CD8-positive, alpha-beta memory T cell (primary cell): ENCODE measurements at places on chromosomes 7 and 10.

DNA sequence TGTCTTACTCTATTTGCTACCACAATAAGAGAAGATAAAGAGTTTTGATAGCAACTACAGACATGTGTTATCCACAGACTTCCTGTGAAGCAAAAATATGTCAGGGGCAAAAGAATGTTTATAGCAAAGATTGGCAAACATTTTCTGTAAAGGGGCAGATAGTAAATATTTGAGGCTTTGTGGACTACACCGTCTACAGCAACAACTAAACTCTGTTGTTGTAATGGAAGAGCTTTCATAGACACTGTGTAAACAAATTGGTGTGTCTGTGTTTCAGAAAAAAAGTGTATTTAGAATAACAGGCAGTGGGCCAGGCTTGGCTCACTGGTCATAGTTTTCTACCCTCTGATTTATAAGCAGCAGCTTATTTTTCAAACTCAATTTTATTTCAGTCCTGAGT, 521.4 kb downstream of the ANKRD7 start:
- no peak overlapping the region for H3K4me3 ChIP-seq
- no peaks in the 10 kb centered on the region for H3K27me3 ChIP-seq
- no peak overlapping the region for H3K27ac ChIP-seq
- DNase-seq: no peak
- H3K36me3 ChIP-seq: no peaks in the 10 kb centered on the region
- H3K4me1 ChIP-seq: no peaks in the 10 kb centered on the region

DNA sequence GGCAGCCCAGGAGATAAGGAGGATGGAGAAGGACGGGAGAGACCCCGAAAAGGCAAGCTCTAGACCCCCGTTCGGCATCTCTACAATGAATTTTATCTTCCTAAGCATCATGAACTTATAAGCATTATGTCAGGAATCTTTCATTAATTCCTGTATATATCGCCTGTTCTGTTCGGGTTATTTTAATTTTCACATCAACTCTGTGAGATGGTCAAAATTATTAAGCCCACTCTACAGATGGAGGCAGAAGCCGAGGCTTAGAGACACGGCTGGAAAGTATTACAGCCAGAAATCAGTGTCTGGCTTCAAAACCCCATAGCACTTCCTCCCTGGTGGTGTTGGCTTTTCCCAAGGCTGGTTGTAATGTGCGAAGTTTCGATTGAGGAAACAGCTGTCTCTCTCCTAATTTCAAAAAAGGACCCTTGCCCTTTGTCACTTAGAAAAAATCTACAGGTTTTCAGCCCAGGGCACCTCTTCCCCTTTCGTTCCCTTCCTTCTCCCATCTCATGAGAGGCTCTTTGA, 1.5 kb upstream of the GRM8 start:
- no peak for DNase-seq
- peaks cover 14% of the 10 kb centered on the region for H3K4me1 ChIP-seq
- H3K27ac ChIP-seq: no peak overlapping the region
- no peak overlapping the region for H3K4me3 ChIP-seq

GRCh38 chr7:121322460-121322859, 6.3 kb upstream of the WNT16 start:
- H3K36me3 ChIP-seq: no peaks in the 10 kb centered on the region
- no peaks in the 10 kb centered on the region for H3K27me3 ChIP-seq
- H3K27ac ChIP-seq: no peak overlapping the region
- no peak overlapping the region for H3K4me3 ChIP-seq
- DNase-seq: no peak
- H3K4me1 ChIP-seq: no peaks in the 10 kb centered on the region

DNA sequence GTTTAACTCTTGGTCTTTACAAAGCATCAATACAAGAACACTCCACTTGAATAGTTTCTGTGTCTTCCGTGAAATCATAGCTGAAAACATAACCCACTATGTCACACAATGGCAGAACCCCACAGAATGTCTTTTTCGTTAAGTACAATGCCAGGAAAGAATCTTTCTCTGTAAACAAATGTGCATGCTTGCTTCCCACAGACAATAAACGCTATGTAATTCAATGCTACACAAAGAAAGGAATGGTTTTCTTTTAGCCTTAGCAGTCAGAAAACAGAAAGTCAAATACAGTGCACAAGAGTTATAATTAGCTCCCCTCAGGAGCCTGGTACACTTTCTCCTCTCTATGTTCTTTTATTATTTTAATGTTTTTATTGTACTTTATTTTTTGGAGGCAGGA, 186.1 kb downstream of the SRPK2 start:
- H3K4me3 ChIP-seq: no peak overlapping the region
- no peak for DNase-seq
- no peak overlapping the region for H3K27ac ChIP-seq
- H3K4me1 ChIP-seq: peaks cover 16% of the 10 kb centered on the region
- H3K27me3 ChIP-seq: no peaks in the 10 kb centered on the region
- peaks cover 6% of the 10 kb centered on the region for H3K36me3 ChIP-seq

DNA sequence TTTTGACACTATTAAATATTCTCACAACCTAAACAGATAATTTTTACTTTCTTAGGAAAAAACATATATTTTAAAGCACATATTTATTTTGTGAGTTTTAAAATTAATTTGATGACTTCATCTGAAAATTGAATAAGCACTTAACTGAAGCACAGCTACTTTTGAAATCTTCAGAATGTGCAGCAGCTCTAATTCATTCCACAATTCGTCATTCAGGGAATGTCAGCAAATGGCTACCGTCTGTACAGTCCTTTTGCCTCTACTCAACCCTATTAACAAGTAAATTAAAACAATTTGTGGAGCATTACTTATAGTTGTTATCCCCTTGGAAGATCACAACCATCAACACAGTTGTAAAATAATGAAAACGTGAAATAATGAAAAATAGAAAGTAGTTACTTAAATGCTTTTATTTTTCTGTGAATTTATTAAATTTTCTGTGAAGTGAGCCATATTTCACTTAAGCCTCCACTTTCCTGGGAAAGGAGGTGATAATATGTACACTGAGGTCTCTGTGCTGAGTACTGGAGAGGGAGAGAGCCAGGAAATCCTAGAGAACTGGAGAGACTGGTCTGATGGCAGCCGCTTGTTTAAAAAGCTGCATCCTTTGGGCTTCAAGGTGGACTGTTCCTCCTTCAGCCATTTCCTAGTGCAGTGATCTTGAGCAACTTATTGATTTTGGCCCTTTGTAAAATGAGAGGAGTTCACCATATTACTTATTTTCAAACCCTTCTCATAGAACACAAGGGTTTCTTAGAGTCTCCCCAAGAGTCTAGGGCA, 70.6 kb downstream of the REEP3 start:
- no peak overlapping the region for H3K4me3 ChIP-seq
- peaks cover 3% of the 10 kb centered on the region for H3K36me3 ChIP-seq
- H3K4me1 ChIP-seq: no peaks in the 10 kb centered on the region
- H3K27me3 ChIP-seq: no peaks in the 10 kb centered on the region
- DNase-seq: no peak

DNA sequence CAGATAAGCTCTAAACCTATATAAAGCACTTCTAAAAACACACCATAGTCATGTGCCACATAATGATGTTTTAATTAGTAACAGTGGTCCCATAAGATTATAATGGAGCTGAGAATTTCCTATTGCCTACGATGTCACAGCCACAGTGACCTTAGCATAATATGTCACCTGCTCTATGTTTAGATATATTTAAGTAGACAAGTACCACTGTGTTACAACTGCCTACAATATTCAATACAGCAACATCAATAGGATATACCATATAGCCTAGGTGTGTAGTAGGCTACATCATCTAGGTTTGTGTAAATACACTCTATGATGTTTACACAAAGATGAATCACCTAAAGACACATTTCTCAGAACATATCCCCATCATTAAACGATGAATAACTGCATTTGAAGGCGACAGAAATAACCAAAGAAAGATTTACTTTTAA, 24.5 kb downstream of the GPR22 start:
- no peak overlapping the region for H3K4me3 ChIP-seq
- no peaks in the 10 kb centered on the region for H3K36me3 ChIP-seq
- no peak for DNase-seq

DNA sequence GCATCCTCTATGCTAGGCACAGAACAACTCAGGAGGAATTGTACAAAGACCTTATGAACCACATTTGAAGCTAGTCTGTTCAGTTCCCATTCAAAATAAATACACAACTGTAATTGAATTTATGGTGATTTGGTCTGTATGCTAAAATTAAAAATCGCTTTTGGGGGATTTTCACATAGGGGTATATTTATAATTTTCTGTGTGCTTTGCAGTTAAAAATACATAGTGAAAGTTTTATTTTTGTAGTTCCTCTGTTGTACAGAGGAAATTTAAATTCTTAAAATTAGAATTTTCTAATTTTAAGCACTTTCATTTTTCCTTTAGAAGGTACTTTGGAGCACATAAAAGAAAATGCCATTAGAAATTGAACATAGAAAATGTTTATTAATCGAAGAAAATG, 6.9 kb downstream of the RABGEF1 start:
- H3K27ac ChIP-seq: no peak overlapping the region
- H3K4me1 ChIP-seq: no peaks in the 10 kb centered on the region
- no peaks in the 10 kb centered on the region for H3K27me3 ChIP-seq
- no peaks in the 10 kb centered on the region for H3K36me3 ChIP-seq
- H3K4me3 ChIP-seq: no peak overlapping the region

DNA sequence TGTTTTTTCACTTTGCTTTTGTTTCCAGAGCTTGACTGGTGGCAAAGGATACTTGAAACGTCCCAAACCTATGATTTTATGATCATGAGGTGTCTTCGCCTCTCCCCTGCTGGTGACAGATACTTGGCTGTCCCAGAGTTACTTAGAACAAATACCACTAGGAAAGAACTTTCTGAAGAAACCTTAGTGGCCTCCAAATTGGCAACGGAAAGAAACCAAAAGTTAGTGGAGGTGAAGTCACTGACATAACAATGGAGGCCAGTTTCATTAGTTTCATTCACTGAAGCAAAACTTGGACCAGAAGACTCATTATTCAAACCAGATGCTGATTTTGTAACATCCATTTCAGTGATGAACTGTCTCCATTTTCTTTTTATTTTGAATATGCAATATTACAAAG, 68.6 kb downstream of the JAZF1 start:
- H3K4me3 ChIP-seq: no peak overlapping the region
- H3K4me1 ChIP-seq: no peaks in the 10 kb centered on the region
- no peaks in the 10 kb centered on the region for H3K27me3 ChIP-seq
- no peak overlapping the region for H3K27ac ChIP-seq
- no peaks in the 10 kb centered on the region for H3K36me3 ChIP-seq

- peak overlapping the region; percentile 100 for H3K27ac ChIP-seq
- H3K4me3 ChIP-seq: peak overlapping the region; percentile 93
- H3K27me3 ChIP-seq: no peaks in the 10 kb centered on the region
- DNase-seq: peak; percentile 89
Observed at GRCh38 chr10:3782451-3783315, 2.3 kb downstream of the KLF6 start.

GRCh38 chr10:104256335-104256961, 1.8 kb downstream of the GSTO1 start:
- peak overlapping the region; percentile 76 for H3K27ac ChIP-seq
- peak overlapping the region; percentile 64 for H3K4me3 ChIP-seq
- peaks cover 13% of the 10 kb centered on the region for H3K36me3 ChIP-seq
- H3K27me3 ChIP-seq: no peaks in the 10 kb centered on the region

GRCh38 chr7:134778941-134779740, at the start of gene CALD1:
TSS of gene CALD1 (plus strand) at chr7:134779634. CDS start at chr7:134867734, 88,100 bp downstream.
- H3K27ac ChIP-seq: no peak within 1 kb of the TSS
- no peaks in the 10 kb centered on the region for H3K36me3 ChIP-seq
- no peaks in the 10 kb centered on the region for H3K4me1 ChIP-seq
- no peak within 1 kb of the TSS for H3K4me3 ChIP-seq
- no peak for DNase-seq
- no peaks in the 10 kb centered on the region for H3K27me3 ChIP-seq

DNA sequence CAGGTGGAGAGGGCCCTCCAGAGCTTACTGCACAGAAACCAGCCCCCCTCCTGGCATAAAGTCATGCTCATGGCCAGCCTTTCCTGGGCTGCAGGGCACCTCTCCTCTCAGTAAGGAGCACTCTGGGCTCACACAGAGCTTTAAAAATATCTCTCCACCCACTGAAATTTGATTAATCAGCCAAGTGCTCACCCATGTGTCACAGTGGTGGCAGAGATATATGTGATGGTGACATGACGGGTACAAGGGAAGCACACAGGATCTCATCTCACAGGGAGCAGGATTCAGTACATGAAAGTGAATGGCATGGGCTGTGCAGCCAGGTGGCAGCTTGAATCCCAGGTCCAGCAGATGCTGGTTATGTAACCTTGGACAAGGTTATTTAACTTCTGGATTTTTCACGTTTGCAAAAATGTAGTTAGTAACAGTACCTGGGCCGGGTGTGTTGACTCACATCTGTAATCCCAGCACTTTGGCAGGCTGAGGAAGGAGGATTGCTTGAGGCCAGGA, 144.8 kb downstream of the CALN1 start:
- no peak for DNase-seq
- no peaks in the 10 kb centered on the region for H3K27me3 ChIP-seq
- no peaks in the 10 kb centered on the region for H3K36me3 ChIP-seq

- no peak within 1 kb of the TSS for H3K4me3 ChIP-seq
- H3K4me1 ChIP-seq: no peaks in the 10 kb centered on the region
- H3K27ac ChIP-seq: no peak within 1 kb of the TSS
- H3K36me3 ChIP-seq: no peaks in the 10 kb centered on the region
- no peak for DNase-seq
- H3K27me3 ChIP-seq: no peaks in the 10 kb centered on the region
Observed at GRCh38 chr10:116849248-116850057, at the start of gene ENO4. TSS of gene ENO4 (plus strand) at chr10:116849499. CDS start at chr10:116849567, 68 bp downstream.

DNA sequence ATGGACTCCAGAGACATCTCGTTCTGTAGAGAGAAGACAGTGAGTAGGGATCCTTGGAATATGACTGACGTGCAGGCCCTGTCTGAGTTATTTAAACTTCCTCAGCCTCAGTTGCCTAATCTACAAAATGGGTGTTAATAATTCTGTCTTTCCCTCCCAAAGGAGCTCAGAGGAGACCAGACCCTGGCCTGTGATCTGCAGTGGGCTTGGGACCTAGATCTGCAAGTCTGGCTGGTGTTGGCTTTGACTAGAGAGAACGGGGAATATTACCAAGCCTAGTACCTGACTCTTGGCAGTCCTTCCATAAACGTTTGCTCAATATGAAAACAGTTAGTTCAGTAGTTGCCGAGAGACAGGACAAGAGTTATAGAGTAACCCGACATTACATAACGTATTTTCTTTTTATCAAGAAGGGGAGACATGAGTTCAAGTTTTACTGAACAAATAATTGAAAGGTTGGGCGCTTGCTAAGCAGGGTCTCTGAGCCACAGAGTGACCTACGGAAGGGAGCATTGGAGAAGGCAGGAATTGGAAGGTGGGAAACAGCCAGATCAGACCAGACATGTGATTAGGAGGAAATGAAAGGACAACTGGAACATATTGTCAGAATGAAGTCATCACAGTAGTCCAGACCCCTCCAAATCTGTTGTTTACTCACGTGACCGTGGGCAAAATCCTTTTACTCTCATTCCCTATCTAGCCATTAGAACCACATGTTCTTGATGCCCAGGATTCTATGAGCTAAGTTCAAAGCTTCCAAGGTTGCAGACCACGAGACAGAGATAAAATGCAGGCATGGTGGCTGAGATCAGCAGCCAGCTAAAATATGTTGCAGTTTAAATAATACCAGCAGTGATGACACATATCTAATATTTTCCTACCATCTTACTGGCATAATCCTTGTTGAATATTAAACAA, 10.9 kb upstream of the CYP3A4 start:
- no peaks in the 10 kb centered on the region for H3K4me1 ChIP-seq
- H3K27ac ChIP-seq: no peak overlapping the region
- H3K4me3 ChIP-seq: no peak overlapping the region
- H3K27me3 ChIP-seq: no peaks in the 10 kb centered on the region
- H3K36me3 ChIP-seq: no peaks in the 10 kb centered on the region
- no peak for DNase-seq

- H3K36me3 ChIP-seq: no peaks in the 10 kb centered on the region
- no peak overlapping the region for H3K4me3 ChIP-seq
- H3K27ac ChIP-seq: no peak overlapping the region
Observed at GRCh38 chr10:70084189-70084588, 31.5 kb downstream of the MACROH2A2 start.

- H3K27ac ChIP-seq: no peak overlapping the region
- no peak overlapping the region for H3K4me3 ChIP-seq
- no peak for DNase-seq
- H3K36me3 ChIP-seq: no peaks in the 10 kb centered on the region
Observed at GRCh38 chr10:77285529-77286182, 352.0 kb downstream of the KCNMA1 start.
